Kidney epithelial cell (primary cell): ENCODE measurements at places on chromosomes 2 and 18.

DNA sequence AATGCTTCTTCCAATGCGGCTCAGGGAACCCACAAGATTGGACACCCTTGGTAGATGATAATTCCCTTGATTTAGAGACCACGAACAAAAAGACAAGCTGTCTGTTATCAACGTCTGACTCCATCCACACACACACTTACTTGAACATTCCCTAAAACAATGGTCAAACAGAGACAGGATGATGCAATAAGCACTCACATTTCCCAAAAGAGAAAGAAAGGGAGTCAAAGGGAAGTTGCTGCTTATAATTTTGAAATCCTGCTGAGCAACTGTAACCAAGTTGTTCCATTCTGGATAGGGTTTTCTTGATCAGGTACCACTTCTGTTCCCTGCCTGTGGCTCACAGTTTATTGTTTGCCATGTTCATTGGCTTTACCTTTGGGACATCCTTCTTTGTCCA lies 571.3 kb upstream of the CNTNAP5 start:
- no peak for DNase-seq

DNA sequence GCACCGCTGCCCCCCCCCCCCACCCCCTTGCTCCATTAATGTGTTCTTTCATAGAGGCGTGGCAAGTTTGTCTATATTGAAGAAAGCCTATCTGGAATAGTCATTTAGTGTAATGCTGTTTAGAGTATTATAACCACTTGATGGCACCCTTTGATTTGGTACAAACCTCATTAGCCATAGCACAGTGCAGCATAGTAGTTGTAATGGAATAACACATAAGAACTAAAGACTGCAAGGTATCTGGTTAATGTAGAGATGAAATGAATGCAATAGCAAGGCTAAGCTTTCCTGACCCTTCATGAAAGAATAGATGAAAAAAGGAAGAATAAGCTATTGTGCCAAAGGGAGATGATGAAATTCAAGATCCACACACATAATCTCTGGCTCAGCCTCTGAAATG lies 81.9 kb downstream of the EHBP1 start:
- DNase-seq: no peak

DNA sequence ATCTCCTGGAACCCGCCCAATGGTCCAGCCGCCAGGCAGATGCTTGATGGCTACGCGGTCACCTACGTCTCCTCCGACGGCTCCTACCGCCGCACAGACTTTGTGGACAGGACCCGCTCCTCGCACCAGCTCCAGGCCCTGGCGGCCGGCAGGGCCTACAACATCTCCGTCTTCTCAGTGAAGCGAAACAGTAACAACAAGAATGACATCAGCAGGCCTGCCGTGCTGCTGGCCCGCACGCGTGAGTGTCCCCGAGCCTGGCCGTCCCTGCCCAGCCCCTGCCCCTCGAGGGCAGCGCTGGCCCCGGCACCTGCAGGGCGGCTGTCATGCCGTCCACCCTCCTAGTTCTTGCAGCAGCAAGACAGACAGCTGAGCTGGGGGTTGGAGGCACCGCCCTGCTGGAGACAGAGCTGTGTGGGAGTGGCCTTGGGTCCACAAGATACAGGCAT lies 36.7 kb downstream of the MTERF4 start:
- DNase-seq: no peak

DNA sequence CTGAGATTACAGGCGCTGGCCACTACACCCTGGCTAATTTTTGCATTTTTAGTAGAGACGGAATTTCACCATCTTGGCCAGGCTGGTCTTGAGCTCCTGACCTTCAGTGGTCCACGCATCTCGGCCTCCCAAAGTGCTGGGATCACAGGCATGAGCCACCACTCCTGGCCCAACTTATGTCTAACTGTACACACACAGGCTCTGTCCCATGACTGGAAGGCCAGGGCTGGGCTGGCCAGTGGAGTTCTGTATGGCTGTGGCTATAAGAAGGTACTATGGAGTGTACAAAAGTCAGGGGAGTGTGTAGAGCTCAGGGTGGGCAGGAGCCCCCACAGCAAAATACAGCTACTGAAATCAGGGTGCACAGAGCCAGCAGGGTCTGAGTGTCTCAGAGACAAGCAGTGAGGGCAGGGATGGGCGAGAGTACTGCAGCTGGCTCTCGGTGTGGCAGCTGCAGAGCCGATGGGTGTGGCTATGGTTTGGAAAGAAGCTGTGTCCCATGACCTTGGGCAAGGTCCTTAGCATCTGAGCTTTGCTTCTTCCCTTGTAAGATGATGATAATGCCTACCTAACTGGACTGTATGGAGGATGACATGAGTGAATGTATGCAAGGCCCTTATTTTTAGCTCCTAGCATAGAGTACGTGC lies 10.4 kb upstream of the MSGN1 start:
- no peak for DNase-seq
